ENCODE measurements at places on chromosomes 3 and 15.

GRCh38 chr3:118057086-118057485 is 977.6 kb downstream of the IGSF11 start:
- DNase-seq = no peak

DNA sequence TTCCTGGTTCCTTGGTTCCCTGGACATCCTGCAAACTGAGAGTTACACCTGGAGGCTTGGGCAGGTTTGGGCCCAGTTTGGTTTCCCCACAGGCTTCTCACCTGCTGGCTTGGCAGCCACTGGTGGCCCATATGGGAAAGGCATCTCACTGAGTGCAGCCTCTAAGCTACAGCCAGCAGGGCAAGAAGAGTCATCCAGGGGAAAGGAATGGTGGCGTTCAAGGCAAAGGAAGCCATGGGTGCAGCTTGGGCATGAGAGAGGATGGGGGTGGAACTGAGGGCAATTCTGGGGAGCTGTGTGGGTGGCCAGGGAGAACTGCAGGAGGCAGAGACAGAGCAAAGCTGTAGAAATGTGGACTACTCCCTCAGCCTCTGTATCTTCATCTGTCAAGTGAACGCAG is 106.4 kb downstream of the EPHB1 start:
- no peak for DNase-seq

GRCh38 chr3:2360815-2361214 is 262.1 kb downstream of the CNTN4 start:
- no peak for DNase-seq

DNA sequence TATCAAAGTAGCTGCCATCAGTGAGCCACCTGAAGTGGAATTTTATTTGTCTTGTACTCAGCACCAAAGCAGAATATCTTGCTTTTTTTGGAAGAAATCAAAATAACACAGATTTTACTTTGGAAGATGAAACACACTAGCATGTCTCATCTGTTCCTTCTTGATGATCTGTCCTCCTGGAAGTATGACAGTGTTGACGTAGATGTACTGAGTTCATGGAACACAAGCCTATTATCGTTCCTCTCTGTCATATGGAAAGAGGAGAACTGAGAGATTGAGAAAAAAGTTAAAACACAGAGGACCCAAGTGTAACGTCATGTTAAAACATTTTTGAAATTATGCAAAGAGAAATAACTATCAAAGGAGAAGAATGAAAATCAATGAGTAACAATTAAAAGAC is 340.2 kb downstream of the ROBO2 start:
- DNase-seq = no peak

- DNase-seq = no peak
Observed at GRCh38 chr3:193345431-193345830, 33.1 kb downstream of the ATP13A5 start.
